ENCODE measurements at places on chromosomes 5 and 9.

DNA sequence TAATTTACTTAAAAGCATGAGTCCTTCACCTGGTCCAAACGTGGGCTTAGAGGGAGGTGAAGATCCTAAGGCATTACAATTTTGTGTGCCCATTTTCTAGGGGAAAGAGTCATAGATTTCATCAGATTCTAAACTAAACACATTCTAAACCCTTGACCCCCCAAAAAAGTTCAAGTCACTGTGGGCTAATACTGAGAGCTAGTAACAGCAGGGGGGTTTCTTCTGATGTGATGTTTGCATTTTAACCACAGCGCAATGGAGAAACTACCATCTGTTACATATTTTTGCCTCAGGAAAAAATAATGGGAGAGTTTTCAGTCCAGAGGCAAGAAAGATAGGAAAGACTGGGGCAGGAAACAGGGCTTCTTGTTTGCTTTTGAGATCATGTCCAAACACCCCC, 110.8 kb upstream of the SLC1A3 start:
- no peak for DNase-seq

DNA sequence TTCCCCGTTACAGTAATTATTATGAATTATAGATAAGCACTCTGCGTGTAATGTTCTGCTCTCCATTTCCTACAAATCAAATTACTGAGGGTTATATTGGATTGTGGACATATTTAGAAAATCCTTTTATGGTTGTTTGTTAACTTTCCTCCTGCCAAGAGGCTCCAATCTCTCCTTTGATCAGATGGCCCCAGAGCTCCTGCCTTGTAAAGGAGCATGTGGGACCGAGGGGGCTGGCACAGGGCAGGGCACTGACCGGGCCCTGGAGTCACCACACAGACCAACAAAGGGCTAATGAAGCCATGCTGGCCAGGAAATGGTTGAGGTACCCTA, 415.9 kb downstream of the EFNA5 start:
- no peak for DNase-seq

DNA sequence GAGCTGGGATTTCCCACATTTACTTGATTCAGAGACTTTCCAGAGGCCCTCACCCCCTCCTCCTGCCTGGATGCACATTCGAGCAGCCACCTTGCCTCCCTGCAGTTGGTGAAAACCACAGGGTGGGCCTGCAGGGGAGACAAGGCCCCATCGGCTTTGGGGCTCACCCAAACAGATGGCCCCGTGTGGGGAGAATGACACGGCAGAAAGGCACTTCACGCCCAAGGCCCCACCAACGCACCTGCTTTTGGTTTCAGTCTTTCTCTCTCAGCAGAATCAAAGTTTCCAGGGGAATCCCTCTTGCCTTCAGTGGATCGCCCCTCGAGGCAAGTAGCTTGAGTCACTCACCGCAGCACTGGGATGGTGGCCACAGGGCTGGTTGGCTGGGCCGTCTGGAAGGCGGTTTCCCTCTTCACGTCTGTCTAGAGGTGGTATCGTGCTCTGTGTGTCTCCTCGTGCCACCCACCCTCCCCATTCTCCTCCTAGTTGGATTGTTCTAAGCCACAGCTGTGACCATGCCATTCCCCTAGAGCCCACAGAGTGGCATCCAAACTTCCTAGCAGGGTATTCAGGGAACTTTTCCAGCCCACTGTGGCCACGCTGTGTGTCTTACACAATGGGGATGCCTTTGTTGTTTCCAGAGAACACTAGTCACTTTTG, 31.8 kb downstream of the SEC61B start:
- peak; percentile 76 for DNase-seq

DNA sequence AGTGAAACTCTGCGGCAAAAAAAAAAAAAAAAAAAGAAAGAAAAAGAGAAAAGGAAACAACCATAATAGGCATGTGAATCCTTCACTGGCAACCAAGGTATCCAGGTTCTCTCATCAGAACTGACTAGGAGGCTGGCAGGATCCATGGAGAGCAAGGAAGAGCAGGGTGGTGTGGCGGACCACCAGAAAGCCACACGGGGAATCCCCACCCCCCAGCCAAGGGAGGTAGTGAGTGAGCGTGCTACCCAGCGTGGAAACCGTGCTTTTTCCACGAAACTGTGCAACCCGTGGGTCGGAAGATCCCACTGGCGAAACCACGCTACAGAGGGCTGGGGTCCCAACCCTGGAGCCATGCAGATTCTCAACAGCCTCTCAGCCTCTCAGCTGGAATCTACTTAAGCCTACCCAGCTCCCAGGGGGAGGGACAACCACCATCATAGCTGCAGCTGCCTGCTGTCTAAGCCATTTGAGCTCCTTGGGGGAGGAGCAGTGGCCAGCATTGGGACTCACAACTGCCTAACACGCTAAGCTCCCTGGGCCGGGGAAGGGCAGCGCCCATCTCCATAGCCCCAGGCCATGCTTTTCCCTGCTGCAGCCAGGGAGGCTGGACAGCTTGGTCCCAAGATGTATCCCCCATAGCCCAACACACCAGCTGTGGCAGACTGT, 91.6 kb downstream of the PRELID2 start:
- DNase-seq, result no peak

DNA sequence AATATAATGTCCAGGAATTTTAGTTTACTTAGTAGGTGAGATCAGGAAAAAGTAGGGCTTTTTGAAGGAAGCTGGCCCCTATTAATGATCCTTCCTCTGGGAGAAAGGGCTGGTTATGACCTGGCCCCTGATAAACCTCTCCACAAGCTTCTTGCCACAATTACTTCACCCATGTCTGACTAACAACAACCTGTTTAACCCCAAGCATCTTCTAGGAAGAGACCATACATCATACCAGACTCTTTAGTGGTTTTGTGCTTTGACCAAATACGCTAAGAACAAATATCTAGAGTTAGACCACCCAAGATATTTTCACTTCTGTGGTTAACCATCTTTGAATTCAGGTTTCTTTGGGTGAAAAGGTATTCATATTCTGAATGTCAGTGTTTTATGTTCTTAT, 174.0 kb upstream of the SLC27A6 start:
- no peak for DNase-seq

GRCh38 chr5:25027526-25027925, 382.7 kb upstream of the CDH10 start:
- DNase-seq, result no peak

- no peak for DNase-seq
Observed at GRCh38 chr9:126125992-126126409, 200.6 kb upstream of the MVB12B start.

GRCh38 chr5:132052520-132052919, 7.9 kb upstream of the IL3 start:
- no peak for DNase-seq

DNA sequence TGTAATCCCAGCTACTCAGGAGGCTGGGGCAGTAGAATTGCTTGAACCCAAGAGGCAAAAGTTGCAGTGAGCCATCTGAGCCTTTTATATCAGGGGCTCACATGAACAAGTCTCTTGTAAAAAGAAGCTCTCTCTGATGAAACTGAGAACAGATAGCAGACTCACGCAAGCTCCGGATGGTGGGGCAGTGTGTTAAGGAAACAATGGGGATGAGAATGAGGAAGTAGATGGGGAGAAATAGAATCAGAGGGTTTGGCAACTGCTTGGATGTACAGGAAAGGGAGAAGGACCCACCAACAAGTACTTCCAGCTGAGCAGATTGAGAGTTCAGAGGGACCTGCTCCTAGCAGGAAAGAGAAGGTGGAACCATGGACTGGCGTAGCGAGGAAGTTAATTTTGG, 18.6 kb downstream of the TMEM252 start:
- DNase-seq, result no peak

GRCh38 chr9:135929656-135930445, 22.5 kb upstream of the CAMSAP1 start:
- no peak for DNase-seq
